ENCODE measurements at places on chromosomes 6 and 20.

DNA sequence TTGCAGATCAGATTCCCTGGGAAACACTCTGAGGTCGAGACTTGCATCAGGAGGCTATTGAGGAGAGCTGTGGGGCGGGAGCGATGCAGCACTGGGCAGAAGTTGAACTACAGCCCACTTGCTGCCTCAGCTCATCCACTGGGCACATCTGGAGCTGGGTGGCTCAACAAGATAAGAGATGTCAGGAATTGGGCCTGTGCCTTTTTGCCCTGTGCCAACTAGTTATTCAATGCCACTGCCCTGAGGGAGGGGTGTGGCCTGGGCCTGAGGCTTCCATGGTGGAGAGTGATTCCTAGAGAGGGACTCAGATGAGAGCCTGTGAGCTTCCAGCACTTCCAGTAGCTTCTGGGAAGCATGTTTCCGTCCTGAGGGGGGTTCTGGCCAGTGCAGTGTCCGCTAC is 32.7 kb downstream of the BRPF3 start:
- no peak for DNase-seq

GRCh38 chr20:46253391-46253790 is 54.9 kb downstream of the CDH22 start:
- no peak for DNase-seq

GRCh38 chr20:4104045-4104444 is 88.7 kb upstream of the RNF24 start:
- no peak for DNase-seq

- DNase-seq = no peak
Measured at GRCh38 chr20:16005915-16006493, 567.2 kb downstream of the KIF16B start.

DNA sequence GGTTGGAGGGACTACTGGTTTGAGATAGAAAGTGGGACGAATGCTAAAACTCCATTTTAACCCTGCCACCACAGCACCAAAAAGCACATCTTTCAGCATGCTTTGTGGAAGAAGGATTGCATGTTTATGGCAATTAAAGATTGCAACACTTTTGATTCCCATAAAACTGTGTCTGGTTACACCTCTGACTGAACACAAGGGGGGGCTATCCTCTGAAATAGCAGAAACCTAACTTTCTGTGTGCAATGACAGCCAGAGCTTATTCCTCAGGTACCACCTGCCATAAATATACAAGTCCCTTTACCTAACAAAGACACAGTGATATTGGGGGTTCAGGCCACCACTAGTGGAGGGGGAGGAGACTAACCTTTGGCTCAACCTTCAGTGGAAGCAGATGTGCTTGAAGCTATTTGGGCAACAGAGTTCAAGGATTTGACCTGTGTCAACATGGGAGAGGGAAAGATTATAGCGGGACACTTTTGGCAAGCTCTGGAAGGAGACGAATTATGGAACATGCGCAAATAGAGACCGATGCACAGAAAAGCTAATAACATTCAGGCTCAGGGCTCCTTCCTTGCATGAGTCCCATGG is 9.6 kb upstream of the PLG start:
- DNase-seq = no peak

GRCh38 chr20:1618479-1618878 is 1.3 kb downstream of the SIRPB1 start:
- DNase-seq = no peak

- no peak for DNase-seq
Measured at GRCh38 chr6:16837217-16837972, 76.1 kb upstream of the ATXN1 start.
